ENCODE measurements at places on chromosomes 3 and 15.

DNA sequence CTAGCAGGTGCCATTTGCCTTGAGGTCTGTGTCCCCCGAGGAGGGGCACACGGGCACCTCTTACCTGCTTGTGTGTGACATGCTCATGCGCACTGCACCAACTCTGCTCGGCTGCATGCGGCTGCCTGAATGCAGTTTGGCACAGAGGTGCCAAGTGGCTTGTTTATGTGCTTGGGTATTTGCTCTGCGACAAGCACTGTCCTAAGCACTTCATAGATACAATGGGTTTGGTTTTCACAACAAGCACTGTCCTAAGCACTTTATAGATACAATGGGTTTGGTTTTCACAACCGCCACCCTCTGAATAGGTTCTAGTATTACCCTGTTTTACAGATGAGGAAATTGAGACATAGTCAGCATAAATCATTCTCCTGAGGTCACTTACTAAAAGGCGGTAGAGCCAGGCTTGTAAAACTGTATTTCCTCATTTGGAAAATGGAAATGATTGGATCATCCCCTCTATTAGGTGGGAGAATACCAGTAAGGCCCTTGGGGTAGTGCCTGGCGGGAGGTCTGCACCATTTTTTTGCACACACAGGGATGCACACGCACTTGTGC is 487 bp downstream of the ITIH4 start:
- no peak overlapping the region for H3K27ac ChIP-seq
- no peak overlapping the region for H3K4me3 ChIP-seq
- H3K36me3 ChIP-seq, result no peaks in the 10 kb centered on the region

DNA sequence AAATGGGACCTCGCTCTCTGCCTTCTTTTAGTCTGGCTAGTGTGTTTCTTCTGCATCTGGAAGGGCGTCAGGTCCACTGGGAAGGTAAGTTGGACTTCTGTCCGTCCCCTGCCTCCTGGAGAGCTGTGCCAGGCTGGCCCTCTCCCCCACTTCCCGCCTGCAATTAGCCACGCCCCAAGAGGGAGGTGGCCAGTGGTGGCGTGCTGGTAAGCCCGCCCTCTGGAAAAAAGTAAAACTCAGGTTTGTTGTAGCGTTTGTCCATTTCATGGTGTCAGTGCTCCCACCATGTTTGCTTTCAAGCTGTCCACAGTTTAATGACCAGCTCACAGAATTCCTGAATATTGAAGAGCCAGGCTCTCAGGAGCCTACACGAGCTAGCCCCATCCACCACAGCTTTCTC is 55.6 kb downstream of the SLC6A6 start:
- H3K36me3 ChIP-seq, result peaks cover 74% of the 10 kb centered on the region
- H3K4me1 ChIP-seq, result peaks cover 24% of the 10 kb centered on the region
- 0 out of 2 replicates have a peak overlapping the region, but pooled peaks have one; percentile 3 for H3K4me3 ChIP-seq
- no peaks in the 10 kb centered on the region for H3K27me3 ChIP-seq
- peak overlapping the region; percentile 91 for H3K27ac ChIP-seq
- DNase-seq, result peak; percentile 52

DNA sequence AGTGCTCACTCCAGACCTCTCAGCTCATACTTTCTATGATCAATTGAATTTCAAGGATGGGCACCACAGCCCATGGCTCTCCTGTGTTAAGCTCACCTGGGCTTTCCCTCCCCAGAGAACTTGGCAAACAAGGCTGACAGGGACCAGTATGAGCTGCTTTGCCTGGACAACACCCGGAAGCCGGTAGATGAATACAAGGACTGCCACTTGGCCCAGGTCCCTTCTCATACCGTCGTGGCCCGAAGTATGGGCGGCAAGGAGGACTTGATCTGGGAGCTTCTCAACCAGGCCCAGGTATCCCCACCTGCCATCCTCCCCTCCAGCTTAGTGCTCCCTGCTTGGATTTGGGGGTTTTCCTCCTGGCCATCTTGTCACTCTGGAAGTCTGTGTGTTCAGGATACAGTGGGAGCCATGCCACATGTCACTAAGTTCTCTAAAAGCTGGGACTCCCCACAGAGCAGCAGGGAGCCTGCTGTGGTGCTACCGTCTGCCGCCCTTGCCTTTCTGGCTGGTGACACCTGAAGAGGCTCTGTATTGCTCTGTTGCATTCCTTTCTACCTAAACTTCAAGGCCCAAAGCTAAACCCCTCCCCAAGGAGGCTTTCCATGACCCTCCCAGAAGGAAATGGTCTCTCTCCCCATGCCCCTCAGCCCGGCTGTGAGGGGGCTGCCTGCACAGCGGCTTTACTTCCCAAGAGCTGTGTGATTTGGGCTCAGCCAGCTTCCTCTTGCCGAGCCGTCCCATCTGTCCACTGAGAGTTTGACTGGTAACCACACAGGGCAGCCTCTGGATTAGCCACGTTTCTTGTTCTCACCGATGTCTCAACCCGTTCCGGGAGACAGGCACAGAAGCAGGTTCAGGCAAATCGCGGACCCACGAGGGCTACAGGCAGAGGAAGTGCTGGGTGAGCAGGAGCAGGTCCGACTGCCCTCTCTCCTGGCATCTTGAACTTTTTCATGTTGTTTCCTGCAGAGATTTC is 10.8 kb downstream of the TF start:
- no peak for DNase-seq
- H3K4me1 ChIP-seq, result peaks cover 18% of the 10 kb centered on the region
- H3K27ac ChIP-seq, result no peak overlapping the region
- H3K27me3 ChIP-seq, result no peaks in the 10 kb centered on the region

- H3K27me3 ChIP-seq, result no peaks in the 10 kb centered on the region
- peaks cover 43% of the 10 kb centered on the region for H3K36me3 ChIP-seq
- DNase-seq, result no peak
- H3K27ac ChIP-seq, result no peak overlapping the region
- no peak overlapping the region for H3K4me3 ChIP-seq
Observed at GRCh38 chr3:121690777-121691405, 30.2 kb upstream of the HCLS1 start.

Data from WTC11 (cell line).